ENCODE measurements at places on chromosomes 6 and 20.

GRCh38 chr6:87754828-87755227 is 52.8 kb upstream of the AKIRIN2 start:
- DNase-seq = peak; percentile 76

- DNase-seq = no peak
Measured at GRCh38 chr20:60071965-60072364, 113.7 kb downstream of the CDH26 start.

GRCh38 chr20:4604580-4604979 is 117.1 kb upstream of the PRND start:
- DNase-seq = no peak

DNA sequence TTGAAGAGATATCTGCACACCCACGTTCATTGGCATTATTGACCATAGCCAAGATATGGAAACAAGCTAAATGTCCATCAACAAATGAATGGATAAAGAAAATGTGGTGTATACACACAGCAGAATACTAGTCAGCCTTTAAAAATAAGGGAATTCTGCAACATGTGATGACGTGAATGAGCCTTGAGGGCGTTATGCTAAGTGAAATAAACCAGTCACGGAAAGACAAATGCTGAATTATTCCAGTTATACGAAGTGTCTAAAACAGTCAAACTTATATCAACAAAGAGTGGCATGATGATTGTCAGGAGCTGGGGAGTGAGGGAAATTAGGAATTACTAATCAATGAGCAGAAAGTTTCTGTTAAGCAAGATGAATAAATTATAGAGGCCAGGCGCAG is 8.4 kb upstream of the DEFB121 start:
- DNase-seq = no peak

- no peak for DNase-seq
Measured at GRCh38 chr6:96724641-96725040, 112.6 kb downstream of the GPR63 start.

- DNase-seq = no peak
Measured at GRCh38 chr20:58938078-58938477, 43.0 kb upstream of the NELFCD start.

- DNase-seq = peak; percentile 85
Measured at GRCh38 chr6:2861060-2861821, 19.6 kb upstream of the SERPINB1 start.

- DNase-seq = no peak
Measured at GRCh38 chr20:62240020-62240685, 1.8 kb downstream of the OSBPL2 start.

DNA sequence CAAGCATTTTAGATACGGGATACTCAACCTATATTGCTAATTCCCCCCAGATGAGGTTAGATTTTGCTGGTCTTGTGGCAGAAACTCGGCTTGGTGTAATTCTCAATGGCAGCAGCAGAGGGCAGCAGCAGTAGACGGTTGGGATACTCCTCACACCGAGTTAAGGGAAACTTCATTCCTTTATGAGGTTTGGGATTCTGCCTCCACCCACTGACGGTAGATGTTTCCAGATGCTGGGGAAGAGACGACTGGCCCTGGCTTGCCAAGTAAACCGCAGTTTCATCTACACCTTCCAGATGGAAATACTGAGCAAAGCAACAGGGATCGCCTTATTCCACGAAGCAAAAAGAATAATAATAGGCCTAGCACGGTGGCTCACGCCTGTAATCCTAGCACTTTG is 8.2 kb upstream of the TBC1D7 start:
- peak; percentile 82 for DNase-seq

DNA sequence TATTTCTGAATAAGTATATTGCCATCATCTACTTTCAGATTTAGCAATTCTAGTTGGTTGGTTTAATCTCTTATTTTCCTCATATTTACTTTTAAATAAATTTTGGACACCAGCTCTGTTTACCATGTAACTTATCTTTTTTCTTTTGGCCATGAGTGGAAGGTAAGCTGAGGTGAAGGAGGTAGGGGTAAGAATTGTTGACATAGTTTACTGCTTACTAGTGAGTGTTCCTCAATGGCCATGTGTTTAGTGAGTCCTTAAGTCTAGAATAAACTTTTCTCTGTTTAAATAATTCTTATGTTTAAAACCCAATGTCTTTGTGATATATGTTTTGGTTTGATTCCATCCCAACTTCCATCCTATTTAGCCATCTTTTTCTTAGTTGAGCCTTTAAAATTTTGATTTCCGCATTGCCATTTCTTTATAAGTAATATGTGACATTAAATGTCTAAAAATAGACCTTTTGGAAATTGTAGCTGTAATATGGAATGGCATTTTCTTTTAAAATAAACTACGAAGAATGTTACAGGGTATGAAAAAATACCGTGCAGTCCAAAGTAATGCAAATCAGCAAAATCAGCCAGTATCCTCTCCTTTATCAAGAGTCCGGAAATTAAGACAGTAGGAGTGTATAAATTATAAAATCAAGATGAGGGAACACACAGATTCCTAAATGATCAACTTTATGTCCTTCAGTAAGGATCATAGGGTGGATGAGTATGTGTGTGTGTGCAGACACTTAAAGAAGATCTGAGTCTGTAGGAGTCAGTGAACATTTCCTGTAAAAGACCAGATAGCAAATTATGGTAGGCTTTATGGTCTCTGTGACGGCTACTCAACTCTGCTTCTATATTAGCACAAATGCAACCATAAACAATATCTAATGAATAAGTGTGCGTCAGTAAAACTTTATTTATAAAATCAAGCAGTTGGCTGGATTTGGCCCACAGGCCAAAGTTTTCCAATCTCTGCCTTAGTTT is 10.3 kb downstream of the STXBP5 start:
- DNase-seq = no peak

GRCh38 chr20:3350422-3350821 is 57.0 kb downstream of the DNAAF9 start:
- DNase-seq = no peak

DNA sequence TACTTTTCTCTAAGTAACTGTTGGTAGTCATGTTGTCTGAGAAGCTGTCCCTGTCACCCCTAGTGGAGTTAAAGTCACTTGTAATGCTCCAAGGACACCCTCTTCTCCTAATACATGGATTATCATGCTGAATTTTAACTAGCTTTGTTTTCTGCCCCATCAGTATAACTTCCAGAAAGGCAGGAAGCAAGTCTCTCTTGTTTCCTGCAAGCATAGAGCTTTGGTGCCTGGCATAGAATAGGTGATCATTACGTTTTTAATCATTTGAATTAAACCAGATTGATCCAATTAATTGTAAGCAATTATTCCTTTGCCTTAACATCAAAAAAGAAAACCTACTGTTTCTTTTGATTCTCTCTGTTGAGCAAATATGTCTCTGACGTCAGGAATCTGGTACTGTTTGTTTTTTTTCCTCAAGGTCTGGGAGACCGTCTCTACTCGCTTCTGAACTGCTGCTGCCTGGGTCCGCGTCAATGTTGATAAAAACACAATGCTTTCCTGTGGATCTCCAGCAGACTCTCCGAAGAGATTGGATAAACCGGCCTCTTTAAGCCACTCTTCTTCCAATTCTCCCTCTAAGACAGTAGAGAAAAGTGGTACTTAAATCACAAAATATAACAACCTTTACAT is 71.8 kb downstream of the ARHGAP18 start:
- DNase-seq = no peak

DNA sequence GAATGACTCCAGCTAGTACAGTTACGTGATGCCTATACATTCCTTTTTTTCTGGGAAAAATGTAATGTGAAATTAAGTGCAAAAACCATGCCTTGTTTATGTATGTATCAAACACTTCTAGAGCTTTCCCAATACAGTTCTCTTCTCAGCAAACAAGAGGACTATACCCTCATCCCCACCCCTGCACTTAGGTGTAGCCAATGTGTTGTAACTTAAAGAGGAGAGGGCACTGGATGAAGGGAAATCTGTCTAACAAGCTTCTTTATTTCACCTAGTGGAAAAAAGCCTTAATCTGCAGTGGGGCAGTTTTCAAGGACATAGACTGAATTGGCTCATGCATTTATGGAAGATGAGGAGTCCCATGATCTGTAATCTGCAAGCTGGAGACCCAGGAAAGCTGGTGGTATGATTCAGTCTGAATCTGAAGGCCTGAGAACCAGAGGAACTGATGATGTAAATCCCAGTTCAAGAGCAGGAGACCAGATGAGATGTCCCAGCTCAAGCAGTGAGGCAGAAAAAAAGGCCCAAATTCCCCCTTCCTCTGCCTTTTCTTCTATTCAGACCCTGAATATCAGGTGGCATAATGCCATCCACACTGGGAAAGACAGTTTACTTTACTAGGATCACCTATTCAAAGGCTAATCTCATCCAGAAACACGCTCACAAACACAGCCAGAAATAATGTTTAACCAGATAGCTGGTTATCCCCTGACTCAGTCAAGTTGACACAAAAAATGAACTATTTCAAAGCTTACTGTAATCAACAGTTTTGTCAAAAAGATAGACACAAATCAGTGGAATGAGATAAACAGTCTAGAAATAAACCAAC is 25.8 kb upstream of the SLC17A3 start:
- DNase-seq = no peak

- DNase-seq = no peak
Measured at GRCh38 chr6:150539568-150539967, 60.1 kb upstream of the PLEKHG1 start.

DNA sequence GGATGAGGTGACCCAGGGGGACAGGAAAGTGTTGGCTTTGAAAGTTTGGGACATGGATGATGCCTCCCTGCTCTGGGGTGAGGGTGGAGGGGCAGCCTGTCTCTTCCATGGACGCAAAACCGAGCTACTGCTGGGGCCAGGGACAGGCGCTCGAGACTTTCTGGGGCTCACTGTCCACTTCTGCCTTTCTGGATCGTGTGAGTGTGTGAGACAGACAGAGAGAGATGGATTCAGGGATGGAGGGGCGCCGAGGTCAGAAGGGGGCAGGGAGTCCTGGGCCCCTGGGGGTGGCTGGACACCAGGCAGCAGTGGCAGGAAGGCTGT is 78.0 kb upstream of the GATA5 start:
- no peak for DNase-seq

DNA sequence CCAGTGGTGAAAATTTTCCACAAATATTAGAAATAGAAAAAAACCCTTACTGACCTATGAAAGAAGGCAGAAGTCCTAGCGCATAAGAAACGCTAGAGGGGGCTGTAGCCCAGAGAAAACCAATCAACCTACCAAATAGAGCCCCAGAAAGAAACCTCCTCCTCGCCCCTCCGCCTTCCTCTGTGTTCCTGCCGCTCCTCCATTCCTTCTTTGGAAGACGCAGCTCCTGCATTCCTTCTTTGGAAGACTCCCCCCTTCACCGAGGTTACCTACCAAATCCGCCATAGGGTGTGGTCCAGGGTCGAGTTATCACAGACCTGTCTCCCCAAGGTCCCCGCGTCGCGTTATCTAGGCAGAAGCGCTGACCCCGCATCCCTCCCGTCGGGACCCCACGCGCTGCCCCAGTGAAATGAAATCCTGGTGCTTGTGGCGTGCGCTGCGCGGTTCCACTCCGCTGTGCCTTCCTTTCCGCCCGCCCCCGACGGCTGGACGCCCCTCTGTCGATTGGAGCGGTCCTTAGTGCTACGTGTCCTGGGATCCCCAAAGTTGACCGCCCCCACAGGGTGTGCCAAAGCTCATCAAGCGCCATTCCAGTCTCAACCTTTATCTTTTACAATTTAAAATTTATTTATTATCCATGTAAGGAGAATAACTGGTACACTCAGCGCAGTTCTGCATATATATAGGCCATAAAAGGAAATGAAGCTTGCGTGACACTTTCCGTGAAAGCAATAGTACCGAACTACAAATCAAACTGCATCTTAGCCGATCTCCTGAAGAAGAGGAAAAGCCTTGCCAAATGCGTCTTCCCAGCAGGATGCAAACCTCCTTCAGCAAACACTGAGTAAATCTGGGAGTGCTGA is 13.0 kb downstream of the RPP21 start:
- peak; percentile 66 for DNase-seq

- DNase-seq = no peak
Measured at GRCh38 chr20:10618611-10619245, 55.1 kb downstream of the JAG1 start.

- no peak for DNase-seq
Measured at GRCh38 chr20:17618673-17619013, 48.8 kb downstream of the DSTN start.

Data from GM12865 (cell line).